ENCODE measurements at places on chromosomes 6 and 20.

- DNase-seq: no peak
- H3K36me3 ChIP-seq: peaks cover 4% of the 10 kb centered on the region
- peak overlapping the region; percentile 93 for H3K4me3 ChIP-seq
- peaks cover 33% of the 10 kb centered on the region for H3K4me1 ChIP-seq
These were observed 792 bp downstream of the RSPH3 start for GRCh38 chr6:158999154-158999665.

GRCh38 chr6:8325743-8326142 is 109.6 kb downstream of the SLC35B3 start:
- H3K4me1 ChIP-seq: no peaks in the 10 kb centered on the region
- no peak overlapping the region for H3K4me3 ChIP-seq
- no peak overlapping the region for H3K27ac ChIP-seq
- no peaks in the 10 kb centered on the region for H3K36me3 ChIP-seq

DNA sequence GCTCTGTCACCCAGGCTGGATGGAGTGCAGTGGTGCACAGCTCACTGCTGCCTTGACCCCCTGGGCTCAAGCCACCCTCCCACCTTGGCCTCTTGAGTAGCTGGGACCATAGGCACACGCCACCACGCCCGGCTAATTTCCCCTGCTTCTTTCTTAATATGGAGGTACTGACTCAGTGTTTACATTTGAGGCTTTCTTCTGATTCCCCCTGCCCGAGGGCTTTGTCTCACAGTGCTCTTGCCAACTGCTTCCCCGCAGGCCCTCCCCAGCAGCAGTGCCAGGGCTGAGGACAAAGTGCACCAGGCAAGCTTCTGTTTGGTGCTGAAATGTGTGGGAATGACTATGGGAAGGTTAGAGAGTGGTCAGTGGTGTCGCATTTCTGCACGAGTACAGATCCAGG is 34.8 kb downstream of the NR2E1 start:
- no peaks in the 10 kb centered on the region for H3K36me3 ChIP-seq
- DNase-seq: no peak
- H3K4me3 ChIP-seq: no peak overlapping the region
- no peaks in the 10 kb centered on the region for H3K27me3 ChIP-seq
- no peaks in the 10 kb centered on the region for H3K4me1 ChIP-seq

DNA sequence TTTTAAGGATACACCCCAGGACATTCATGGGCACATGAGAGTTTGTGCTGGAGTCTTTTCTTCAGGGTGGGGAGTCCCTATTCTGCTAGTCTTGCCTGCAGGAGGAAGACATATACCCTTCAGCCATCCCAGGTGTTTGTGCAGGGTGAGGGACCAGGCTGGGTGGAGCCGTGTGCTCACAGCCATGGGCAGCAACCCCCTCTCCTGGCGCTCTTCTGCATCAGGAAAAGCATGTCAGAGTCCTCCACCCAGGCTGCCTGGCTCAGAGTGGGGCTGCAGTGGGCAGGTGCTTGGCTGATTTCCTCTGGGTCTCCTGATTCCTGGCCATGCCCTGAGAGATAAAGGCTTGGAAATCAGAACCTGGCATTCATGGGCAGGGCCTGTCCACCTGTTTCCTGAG is 22.7 kb upstream of the MLN start:
- no peak overlapping the region for H3K27ac ChIP-seq
- no peak for DNase-seq
- no peaks in the 10 kb centered on the region for H3K36me3 ChIP-seq
- no peak overlapping the region for H3K4me3 ChIP-seq
